ENCODE measurements at places on chromosomes 5 and 9.

DNA sequence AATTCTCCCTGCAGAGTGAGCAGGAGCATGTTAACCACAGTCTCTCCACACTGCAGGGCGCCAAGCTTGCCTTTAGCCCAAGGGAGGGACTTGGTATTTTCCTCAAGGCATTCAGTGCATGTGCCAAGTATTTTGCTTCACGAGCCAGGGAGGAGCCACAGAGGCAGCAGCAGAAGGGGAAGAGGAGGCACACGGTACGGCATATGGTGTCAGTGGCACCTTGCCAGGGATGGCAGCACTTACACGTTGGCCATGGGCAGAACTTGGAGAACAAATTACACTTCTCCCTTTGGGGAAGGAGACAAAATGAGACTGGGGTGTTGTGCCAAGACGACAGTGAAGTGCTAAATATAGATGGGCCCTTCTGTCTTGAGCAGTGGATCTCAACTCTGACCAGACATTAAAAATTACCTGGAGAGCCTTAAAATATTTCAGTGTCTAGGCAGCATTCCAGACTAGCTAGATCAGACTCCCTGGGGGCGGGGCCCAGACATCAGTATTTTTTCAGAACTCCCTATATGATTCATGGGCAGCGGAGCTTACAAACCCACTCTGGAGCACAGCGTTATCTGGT lies 155.8 kb downstream of the DRD1 start:
- no peak for DNase-seq

DNA sequence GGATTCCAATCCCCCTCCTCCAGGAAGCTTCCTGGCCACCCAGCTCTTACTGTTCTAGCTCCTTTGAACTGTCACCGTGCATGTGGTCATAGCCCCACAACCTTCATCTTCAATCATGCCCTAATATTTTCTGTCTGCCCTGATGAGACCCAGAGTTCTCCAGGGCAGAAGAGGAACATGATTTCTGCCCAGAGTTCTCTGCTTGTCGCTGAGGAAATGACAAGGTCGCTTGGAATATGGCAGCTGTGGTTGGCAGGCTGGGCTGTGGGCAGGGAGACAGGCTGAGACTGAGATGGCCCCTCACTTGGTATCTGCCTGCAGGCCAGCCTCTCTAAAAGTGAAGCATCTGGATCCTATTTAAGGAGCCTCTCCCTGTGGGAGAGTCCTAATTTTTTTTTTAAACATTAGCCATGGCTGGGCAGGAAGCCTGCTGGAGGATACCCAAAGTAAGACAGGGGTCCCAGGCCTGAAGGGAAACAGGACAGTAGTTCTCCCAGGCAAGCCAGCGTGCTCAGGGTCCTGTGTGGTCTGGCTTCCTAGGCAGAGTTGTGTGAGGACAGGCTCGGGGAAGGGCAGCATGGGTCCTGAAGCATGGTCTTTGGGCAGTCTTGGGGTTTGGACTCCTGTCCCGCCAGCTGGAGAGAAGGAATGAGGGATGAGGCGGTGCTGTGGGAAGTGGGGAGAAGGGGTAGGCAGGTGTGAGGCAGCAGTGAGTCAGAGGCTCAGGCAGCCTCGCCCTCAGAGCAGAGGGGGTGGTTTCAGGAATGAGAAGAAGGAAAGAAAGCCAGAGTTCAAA lies 242.1 kb downstream of the FSTL4 start:
- no peak for DNase-seq

DNA sequence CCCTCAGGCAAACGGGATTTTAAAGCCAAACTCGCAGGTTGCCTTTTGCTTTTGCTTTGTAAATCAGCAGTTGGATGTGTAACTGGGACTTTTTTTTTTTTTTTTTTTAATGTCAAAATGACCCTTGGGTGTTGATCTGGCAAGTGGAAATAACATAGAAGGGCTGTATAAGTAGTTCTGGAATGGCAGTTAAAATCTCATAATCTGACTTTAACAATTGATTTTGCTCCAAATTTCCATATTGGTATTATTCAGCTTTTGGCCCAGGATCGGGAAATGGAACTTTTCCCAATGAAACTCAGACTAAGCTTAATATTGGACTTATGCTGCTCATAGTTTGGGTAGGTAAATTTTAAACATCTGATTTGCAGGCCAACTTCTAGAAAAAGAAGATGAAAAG lies 346.8 kb upstream of the NUDT12 start:
- no peak for DNase-seq

- no peak for DNase-seq
Observed at GRCh38 chr5:32909207-32909606, 198.1 kb downstream of the NPR3 start.

- DNase-seq: no peak
Observed at GRCh38 chr5:114184006-114184405, 177.9 kb upstream of the KCNN2 start.

GRCh38 chr5:149680810-149681221 lies 49.3 kb upstream of the PPARGC1B start:
- no peak for DNase-seq

DNA sequence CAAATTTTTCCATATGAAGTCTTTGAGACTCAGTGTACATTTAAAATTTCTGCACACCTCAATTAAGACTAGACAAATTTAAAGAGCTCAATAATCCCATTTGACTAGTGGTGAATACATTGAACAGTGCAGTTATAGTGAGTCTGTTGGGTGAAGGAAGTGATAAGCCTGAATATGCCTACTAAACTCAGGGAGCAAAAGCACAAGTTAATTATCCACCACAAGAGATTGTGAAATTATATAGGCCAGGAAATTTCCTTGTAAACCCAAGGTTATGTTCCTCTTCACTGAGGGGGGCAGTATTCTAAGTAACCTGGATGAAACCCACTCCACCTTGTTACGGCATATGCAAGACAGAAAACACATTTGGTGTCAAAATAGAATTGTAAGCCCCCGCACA lies 612.9 kb upstream of the DAB2 start:
- DNase-seq: no peak

- DNase-seq: no peak
Observed at GRCh38 chr9:133050781-133051180, 11.0 kb upstream of the CEL start.

DNA sequence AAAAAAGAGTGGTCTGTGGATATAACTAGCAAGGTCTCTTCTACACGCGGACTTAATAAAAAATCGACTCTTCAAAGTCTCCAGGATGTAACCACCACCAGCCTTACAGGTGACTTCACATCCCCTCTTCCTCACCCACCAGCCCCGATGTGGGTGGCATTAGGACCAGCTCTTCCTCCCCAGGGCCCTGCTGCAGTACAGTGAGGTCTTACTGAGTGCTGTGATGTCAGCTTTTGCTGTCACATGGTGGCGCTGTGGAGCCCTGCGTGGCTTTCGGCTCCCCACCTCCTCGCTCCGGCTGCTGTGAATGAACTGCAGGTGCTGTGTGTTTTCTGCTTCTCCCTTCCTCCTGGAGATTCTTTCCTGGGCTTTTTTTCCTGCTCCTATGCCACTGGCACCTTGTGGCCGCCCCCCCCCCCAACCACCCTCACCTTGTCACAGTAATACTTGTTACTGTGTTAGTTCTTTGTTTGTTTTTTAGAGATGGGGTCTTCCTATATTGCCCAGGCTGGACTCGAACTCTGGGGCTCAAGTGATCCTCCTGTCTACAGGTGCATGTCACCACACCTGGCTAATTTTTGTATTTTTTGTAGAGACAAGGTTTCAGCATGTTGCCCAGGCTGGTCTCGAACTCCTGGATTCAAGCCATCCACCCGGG lies 15.8 kb upstream of the RAPGEF1 start:
- peak; percentile 74 for DNase-seq

GRCh38 chr9:136513191-136513590 lies 30.4 kb upstream of the SEC16A start:
- DNase-seq: no peak

DNA sequence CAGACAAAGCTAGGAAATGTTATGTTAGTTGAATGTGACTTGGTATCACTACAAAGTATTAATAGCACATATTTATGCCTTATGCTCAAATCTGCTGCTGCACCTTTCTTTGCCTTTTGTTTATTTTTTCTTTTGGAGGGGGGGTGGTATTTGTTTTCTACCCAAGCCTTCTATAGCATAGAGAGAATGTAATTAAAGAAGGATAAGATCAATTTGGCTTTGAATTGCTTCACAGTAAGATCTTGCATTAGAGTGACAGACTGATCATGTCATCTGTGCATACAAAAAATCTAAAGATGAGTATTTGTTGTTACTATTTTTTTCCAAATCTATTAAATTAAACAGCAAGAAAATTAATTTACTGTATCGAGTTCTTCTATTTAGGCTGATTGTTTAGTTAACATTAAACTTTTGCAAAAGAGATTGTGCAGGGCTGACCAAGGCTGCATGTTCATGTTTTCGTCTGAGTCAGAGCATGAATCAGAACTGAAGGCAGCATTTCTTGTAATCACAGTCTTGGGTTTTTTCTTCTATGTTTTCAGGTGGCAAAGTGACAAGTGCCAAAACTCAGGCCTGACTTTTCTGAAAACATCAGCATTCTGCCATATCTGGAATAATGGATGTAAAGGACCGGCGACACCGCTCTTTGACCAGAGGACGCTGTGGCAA lies 1007.1 kb upstream of the WWC1 start:
- no peak for DNase-seq

Data from NCI-H1105 treated with DMSO at 0.1 percent for 48 hours (cell line).